Stimulated activated CD4-positive, alpha-beta T cell treated with anti-CD3 and anti-CD28 coated beads, TNF-alpha, amount 100 ng/mL, for 48 hours (primary cell): ENCODE measurements at places on chromosomes 7 and 10.
A peak's percentile ranks its signal among the peaks of the same experiment; 100 is the strongest.

DNA sequence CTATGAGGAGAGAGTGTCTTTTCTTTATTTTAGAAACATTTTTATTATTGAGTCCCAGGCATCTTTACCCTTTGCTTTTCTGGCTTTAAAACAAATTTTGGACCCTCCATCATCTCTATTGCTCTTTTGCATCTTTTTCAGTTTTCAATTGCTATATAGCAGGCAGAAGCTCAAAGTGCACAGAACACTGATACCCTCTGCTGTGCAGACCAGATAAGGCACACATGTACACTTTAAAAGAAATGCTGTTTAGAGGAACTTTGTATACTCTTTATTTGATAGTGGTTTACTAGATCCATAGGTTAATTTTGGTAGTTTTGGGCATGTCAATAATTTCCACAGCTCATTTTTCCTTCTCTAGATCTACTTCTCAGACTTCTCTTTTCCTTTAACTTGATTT lies 324.2 kb downstream of the SH2D4B start:
- DNase-seq, result no peak

DNA sequence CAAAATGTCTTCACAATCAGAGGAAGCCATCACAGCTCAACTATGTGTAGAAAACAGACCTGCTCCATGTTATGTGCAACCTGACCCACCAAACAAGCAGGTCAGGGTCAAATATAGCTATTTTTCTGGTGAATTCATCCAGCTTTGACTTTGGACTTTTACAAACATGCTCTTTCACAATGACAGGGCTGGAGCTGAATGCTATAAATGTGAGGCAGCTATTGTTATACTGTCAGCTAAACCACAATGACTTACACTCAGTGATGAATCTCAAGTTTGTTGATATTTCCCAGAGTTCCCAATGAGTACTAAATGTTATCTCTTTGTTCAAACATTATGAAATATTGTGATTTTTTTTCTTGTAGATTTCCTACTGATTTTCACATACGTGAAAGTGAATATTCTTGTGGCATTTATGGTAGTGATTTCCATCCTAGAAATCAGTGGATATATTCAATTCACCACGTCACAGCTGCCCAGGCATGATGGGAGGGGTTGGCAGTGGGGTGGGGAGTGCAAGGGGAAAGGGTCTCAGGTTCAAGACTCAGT lies 2.5 kb upstream of the ITIH2 start:
- no peak for DNase-seq

DNA sequence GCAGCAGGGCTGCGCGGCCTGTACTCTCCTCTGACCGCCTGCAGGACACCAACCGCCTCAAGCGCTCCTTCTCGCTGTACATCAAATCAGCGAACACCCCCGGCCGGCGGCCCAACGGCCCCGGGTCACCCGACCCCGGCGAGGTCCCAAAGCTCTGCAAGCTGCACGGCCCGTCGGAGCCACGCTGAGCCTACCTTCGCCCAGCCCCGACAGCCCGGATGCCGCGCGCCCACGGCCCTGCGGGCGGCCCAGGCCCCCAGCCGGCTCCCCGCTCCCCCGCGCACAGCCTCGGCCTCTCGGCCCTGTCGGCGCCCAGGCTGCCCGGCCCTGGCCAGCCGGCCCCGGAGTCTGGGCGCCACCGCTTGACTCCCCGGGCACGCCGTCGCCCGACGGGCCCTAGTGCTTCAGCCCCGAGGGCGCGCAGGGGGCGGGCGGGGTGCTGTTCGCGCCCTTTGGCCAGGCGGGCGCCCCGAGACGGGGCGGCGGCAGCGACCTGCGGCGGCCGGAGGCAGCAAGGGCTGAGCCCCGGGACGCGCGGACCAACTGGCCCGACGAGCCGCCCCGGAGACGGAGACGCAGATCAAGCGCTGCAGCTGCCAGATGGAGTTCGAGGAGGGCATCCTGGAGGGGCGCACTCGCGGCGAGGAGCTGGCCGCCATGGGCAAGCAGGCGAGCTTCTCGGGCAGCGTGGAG lies 11.1 kb upstream of the SEC24C start:
- DNase-seq, result no peak

GRCh38 chr10:29835055-29835454 lies 200.3 kb upstream of the SVIL start:
- DNase-seq, result no peak

DNA sequence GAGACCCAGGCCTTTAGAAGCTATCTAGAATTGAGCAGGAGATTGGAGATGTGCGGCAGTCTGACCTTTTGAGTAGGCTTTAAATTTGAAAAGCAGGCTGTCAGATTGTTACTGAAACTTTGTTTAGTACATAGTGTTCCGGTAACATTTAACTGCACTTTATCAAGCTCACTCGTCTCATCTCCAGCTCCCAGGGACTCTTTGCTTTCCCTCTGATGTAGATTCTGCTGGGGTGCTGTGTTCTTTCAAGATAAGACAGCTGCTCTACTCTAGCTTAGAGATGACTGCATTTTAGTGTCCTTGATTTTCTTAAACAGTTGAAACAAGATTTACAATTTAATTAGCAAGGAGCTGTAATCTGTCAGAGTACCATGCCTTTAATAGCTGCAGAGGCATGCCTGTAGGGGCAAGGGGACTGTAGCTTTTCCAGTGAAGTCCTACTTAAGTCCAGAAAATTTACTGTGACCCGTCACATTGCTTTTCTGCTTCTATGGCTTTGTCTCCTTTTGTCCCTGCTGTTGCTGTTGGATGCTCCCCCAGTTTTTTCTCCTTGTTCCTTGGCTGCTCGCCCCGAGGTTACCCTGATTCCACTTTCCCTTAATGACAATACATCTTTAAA lies 56.4 kb upstream of the MTPN start:
- no peak for DNase-seq

DNA sequence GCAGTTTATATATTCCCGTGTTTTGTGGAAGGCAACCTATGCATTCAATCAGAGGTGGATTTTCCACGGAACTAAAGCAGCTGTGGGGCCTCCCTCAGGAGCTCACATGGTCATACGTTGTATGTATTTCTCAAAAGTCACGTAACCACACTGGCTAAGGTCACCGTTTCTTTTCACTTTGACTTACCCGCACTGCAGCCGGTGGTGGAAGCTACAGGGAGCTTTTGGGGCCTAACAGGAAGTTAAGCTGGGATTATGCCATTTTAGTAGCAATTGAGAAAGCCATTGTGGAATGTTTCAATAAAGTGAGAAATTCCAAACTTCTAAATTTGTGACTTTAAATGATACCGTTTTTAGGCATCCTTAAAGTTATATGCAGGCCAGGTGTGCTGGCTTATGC lies 111.2 kb upstream of the KLF6 start:
- DNase-seq, result no peak

DNA sequence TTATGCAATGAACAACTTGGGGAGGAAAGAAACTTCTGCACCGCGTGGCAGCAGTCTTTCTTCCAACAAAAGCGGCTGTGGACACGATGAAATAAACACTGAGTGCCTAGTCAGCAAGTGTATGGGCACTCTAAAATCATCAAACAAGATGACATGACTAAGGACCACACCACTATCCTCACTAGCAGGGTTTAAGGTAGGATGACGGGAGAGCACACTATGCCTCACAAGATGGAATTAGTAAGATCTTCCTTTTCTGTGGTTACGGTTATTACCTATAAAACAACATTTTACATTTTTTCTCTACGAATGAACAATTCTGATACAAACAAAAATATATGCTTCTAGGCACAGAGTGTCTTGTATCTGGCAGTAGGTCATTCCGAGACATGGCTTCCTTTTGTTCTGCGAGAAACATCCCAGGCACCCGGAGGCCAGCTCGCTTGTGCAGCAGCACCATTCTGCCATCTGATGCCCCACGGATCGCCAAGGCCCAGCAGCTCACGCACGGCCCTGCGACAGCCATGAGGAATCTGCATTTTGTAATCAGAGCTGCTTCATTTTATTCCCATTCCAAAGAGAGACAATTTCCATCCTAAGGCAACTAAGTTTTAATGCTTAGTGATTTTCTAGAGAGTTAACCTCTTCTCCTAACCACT lies 54.1 kb upstream of the NCAPG2 start:
- DNase-seq, result no peak

GRCh38 chr7:30396389-30396788 lies 82.2 kb downstream of the NOD1 start:
- no peak for DNase-seq

DNA sequence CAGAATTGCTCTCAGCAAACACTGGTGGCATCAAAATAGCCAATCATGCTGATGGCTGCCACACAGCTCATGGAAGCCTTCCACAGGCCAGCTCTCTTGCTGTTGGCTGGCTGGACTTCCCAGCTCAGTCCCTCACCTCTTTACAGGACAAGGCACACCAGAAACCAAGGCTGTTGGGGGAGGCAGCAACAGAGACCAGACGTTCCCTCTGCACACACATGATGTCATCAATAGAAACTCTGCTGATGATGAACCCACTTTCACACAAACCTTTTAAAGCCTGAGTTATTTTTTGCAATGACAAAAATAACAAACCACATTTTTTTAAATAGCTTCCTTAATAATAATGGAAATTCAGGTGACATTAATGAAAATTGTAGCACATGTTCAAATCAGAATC lies 300.9 kb upstream of the C7orf33 start:
- DNase-seq, result no peak

DNA sequence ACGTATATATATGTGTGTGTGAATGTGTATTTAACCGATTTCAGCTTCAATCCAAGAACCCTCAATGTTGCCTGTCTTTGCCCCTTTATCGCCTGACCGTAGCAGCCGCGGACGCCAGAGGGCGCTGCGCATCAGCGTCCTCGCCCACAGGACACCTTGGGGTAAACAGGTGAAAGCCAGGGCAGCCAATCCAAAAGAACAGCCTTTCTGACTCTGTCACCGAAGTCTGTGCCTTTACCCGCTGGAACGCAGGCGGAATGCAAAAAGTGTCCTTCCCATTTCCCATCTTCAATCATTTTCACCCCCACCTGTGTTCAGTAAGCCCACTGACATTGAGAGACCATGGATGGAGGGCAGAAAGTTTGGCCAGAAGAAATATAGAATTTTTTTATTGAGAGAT lies 3.6 kb downstream of the NXPH1 start:
- peak; percentile 17 for DNase-seq

- DNase-seq, result no peak
Measured at GRCh38 chr10:70493660-70494234, 15.2 kb downstream of the PALD1 start.

DNA sequence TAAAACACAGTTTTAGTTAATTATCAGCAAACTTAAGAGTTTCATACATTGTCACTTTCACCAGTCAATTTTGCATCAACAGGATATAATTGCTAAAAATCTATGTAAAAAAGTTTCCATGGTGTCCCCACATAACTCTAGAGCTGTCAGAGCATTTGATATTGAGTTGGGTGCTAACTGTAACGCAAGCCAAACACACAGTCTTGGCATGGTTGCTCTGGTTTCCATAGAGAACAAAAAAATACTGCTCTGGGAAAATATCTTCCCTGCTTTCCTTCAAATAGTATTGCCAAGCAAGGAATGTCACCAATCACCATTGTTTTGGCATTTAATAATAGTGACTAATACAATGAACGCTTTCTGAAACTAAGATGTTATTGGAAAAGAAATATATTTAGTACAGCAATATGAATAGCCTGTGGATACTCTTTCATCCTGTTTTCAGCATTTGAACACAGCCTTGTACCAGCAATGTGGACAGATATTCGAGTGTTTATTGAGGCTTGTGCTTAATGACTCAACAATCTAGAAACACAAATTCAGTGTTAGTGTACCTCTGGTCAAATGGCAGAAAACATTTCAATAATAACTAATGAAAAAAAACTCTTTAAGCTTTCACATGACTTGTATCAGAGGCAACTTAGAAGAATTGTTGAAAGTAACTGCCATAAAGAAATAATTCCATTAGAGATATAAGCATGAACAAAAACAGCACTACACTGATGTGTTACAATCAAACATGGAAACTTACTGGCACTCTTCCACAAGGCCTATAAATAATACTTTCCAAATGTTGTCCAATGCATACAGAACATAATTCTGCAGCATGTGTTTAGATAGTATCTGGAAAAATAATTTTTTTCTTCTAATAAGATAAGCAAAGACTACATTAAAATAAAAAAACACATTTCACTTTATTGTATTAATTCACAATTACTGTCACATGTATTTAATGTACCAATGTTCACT lies 1469.5 kb upstream of the CELF2 start:
- no peak for DNase-seq

DNA sequence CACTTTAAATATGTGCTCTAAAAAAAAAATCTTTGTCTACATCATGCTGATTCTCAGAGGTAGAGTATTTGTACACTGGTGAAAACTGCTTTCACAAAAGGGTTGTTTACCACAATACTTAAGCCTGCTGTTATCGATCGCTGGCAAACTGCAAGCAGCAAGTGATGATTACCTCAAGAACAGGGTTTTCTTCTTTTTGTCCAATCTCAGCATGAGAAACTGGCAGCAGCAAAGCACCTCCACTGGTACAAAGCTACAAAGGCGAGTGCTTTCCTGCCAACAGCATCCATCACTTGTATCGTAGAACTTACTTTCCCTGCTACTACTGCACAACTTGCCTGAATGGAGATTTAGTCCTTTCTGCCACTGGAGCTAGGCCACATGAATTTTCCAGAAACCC lies 276.5 kb downstream of the DGKB start:
- DNase-seq, result no peak

GRCh38 chr10:48607356-48608278 lies 2.7 kb upstream of the ARHGAP22 start:
- no peak for DNase-seq

DNA sequence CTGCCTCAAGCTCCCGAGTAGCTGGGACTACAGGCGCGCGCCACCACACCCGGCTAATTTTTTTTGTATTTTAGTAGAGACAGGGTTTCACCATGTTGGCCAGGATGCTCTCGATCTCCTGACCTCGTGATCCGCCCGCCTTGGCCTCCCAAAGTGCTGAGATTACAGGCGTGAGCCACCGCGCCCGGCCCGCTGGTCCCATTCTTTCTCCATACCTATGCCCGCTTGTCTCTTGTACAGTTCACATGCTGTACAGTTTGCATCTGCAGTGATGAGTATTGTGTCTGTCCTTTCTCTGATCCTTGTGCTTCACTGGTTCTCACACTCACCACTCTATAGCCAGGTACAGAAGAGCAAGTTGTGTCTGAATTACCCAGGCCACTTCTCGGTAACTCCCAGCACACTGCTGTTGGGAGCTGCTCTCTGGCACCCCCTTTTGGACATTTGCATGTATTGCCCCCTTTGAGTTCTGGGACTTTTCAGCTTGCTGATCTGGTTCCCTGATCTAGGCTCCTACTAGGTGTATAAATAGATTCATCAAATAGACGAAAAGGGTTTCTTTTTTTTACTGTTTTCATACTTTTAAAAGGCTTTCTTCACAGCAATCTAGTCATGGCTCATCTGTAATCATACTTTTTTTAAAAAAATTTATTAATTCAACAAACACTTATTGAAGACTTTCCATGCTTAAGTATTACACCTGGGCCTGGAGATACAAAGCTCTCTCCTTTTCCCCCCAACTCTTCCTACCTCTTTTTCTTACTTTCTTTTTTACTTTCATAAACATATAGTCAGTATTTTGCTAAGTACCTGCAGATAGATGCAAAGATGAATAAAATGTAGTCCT lies 53.5 kb downstream of the AOAH start:
- peak; percentile 50 for DNase-seq

DNA sequence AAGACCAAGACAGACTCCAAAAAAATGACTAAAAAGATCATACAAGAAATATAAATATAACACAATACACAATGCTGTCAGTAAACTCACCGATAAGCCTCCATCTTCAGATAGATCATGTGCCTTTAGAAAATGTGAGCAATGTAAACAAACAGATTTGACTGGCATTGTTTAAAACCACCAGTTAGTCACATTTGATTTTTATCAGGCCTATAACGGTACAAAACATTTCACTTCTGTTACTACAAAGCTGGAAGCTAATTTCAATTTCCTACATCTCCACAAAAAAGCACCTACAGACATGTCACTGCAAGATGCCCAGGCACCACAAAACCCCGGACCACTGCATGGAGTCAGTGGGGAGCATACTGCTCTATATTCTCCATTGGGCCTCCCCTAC lies 18.9 kb downstream of the SGMS1 start:
- no peak for DNase-seq
